Amniotic epithelial cell (primary cell): ENCODE measurements at places on chromosomes 2 and 18.

GRCh38 chr18:38900031-38900430 is 1334.4 kb upstream of the CELF4 start:
- no peak for DNase-seq

DNA sequence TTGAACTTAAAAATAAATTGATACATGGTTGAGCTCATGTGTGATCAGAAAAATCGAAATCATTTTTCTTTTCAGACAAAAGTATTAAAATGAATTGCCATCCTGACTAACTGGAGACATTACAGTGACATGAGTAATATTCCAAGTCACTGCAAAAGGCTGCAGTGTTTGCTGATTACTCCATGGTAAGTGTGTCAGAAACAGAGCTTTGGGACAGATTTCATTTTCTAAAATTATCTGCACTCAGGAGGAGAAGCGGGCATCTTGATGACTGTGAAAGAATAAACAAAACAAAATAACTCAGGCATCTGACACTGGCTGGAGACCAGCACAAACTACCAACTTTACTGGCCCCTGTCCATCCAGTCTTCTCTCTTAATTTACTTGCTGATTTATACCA is 312.3 kb upstream of the PIK3C3 start:
- no peak for DNase-seq

DNA sequence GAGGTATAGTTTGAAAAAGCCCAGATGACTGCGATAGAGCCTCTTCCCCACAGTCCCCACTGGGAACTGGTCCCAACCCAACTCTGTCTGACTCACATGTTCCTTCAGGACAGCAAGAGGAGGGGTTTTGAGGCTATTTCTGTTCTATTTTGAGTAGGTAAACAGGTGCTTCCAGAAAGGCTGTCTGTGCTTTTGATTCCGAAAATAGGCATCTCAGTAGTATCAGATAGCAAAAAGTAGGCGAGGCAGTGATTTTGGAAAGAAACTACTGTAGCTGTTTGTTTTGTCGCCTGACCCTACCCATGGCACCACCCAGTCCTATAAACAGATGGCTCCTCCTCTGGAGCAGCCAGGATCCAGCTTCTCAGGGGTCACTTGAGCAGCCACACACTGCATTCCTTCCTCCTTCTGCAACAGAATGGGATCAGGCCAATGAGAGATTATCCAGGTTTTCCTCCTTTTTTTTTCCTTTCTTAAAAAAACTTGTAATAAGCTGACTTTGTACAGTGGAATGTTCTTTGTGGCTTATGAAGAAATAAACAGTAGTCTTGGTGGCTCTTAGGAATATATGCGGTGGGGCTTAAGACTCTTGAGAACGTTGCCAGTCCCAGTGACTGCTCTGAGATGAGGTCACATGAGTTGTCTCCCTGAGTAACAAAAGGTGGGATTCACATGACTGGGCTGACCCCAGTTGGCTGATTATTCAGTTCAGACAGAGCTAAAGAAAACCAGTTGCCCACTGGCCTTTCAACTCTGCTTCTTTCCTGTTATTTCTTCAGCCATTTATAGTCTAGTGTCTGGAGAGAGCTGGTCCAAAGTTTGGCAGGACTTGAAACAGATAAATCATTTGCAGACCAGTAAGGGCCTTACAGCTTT is 98.6 kb downstream of the KCNS3 start:
- DNase-seq = peak; percentile 100

DNA sequence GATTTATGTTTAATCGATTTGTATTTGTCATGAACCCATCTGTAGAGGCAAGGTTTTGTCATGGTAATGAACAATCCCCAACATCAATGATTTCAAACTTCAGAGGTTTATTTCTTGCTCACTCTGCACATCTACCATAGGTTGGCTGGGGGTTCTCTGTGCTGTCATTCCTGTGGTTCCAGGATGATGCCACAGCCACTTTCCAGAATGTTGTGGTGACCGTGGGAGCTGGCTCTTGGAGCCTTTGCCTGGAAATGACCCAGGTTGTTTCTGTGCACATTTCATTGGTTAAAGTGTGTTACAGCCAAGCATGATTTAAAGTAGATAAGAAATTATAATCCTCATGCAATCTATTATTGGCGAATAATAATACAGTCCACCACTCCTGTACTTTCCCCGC is 28.2 kb upstream of the EPAS1 start:
- peak; percentile 55 for DNase-seq

DNA sequence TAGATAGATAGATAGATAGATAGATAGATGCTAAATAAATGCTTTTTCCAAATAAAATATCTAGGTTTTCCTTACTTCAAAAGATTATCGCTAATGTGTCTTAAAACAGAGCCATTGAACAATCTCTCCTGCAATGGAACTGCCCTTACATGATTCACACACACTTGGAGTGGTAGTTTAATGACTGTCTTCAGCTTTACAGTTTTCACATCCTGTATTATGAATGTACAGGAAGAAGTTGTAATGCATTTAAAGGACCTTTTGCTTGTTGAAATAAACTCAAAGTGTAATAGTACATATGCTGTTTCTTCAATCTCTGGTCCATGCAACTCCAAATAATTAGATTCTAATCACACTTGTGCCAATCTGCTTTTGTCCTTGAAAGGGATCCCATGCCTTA is 797.6 kb upstream of the CDH2 start:
- DNase-seq = no peak

DNA sequence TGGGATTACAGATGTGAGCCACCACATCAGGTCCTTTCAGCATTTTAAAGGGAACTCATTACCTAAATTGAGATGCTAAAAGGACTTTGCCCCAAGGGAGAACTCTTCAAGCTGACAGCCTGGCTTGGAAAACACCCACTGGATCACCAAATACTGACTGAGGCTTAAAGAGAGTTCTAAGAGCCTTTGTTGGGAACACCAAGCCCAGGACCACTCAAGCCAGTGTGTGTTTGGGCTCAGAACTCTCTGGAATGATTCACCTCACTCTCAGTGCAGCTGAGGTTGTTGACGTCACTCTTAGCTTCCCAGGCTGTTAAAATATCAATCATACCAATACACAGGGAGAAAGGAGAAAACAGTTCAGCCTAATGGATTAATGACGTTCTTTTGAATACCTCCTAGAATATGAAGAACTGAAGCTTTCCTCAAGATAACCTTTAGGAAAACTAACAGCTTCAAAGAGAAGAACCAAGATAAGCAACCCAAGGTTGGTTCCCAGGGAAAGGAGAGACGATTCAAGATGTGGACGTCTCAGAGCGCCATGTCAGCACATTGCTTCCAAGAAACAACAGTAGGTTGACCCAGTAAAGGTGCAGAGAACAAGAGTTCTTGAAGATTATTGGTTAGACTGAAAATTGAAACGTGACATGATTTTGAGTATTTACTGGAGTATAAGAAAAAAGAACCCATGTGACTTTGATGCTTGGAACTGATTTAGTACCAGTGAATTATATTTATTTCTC is 48.0 kb upstream of the MGAT4A start:
- DNase-seq = no peak

DNA sequence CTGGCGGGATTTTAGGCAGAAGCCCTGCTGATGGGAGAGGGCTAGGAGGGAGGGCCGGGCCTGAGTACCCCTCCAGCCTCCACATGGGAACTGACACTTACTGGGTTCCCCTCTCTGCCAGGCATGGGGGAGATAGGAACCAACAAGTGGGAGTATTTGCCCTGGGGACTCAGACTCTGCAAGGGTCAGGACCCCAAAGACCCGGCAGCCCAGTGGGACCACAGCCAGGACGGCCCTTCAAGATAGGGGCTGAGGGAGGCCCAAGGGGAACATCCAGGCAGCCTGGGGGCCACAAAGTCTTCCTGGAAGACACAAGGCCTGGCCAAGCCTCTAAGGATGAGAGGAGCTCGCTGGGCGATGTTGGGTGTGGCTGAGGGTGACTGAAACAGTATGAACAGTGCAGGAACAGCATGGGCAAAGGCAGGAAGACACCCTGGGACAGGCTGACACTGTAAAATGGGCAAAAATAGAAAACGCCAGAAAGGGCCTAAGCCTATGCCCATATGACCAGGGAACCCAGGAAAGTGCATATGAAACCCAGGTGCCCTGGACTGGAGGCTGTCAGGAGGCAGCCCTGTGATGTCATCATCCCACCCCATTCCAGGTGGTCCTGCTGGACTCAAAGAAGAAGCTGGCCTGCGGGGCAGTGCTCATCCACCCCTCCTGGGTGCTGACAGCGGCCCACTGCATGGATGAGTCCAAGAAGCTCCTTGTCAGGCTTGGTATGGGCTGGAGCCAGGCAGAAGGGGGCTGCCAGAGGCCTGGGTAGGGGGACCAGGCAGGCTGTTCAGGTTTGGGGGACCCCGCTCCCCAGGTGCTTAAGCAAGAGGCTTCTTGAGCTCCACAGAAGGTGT is 8.5 kb downstream of the PROC start:
- no peak for DNase-seq

DNA sequence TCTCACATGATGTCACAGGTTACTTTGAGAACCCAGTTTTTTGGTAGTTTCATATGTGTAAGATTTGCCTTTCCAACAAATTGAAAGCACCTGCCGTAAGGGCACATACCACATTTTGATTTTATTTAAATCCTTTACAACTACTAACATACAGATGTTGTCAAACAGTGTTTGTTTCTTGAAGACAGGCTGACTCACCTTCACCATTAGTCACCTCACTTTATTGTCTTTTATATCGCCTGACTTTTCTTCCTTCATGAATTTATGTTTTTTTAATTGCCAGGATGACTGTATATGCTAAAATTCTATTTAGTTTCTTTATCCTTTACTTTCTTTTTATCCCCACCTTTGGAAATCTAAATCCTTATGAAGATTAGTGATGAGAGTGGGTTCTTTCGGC is 886.7 kb downstream of the SUCLG1 start:
- no peak for DNase-seq

DNA sequence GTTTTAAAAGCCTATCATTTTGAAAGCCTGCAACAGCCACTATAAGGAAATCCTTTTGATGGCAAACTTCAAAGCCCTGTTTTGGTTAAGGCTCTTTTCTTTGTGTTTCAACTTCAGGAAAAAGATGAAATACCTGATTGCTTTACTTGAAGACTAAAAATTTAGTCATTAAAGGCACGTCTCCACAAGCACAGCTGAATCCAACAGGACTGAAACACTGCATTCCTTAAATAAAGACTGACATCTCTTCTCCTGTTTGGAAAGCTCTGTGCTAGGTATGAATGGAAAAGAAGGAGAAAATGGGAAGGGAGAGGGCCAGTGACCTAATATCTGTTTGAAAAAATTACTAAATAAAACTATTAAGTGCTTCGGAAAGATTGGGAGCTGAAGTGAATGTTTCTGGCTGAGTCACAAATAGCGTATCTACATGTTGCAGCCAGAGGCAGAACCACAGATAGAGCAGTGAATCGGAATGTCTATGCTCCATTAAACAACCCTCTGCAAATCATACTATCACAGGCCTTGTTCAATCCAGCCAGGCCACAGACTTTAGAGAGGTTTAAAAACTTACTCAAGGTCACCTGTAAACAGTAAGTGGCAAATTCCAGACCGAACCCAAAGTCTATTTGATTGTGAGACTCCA is 21.1 kb upstream of the RALBP1 start:
- peak; percentile 79 for DNase-seq

- DNase-seq = no peak
Observed at GRCh38 chr2:69659941-69660483, 16.5 kb upstream of the AAK1 start.

GRCh38 chr2:223095207-223095606 is 43.2 kb downstream of the KCNE4 start:
- no peak for DNase-seq
